Myometrial cell (primary cell): ENCODE measurements at places on chromosomes 1 and 21. TPM values are rescaled to one million over a fixed set of nuclear protein-coding genes. Genes with fewer than 3 reads are reported as not detected.

The TMEM51 gene
- total RNA-seq: 9.2 and 9.7 TPM in 2 replicates

The CLCA1 gene
- total RNA-seq: not detected in 2 replicates

The MATN1 gene
- not detected in 2 replicates for total RNA-seq

The TRIM17 gene
- 0.53 TPM in 1 of 2 replicates, not detected in the other for total RNA-seq

The TDRD10 gene
- not detected in 2 replicates for total RNA-seq

The FCER1A gene
- not detected in 2 replicates for total RNA-seq

The MNDA gene
- total RNA-seq: not detected in 2 replicates

The CFAP57 gene
- under 0.01 and 0.35 TPM in 2 replicates for total RNA-seq

The SLAMF1 gene
- not detected in 2 replicates for total RNA-seq

The OR2T2 gene
- total RNA-seq: not detected in 2 replicates
